Stimulated activated CD4-positive, alpha-beta T cell treated with anti-CD3 and anti-CD28 coated beads, Interleukin-12 subunit alpha, Interleukin-12 subunit beta, amount 100 ng/mL, for 48 hours (primary cell): ENCODE measurements at places on chromosomes 11 and 22.

GRCh38 chr11:75513250-75513649 lies 12.5 kb downstream of the GDPD5 start:
- DNase-seq, result no peak

DNA sequence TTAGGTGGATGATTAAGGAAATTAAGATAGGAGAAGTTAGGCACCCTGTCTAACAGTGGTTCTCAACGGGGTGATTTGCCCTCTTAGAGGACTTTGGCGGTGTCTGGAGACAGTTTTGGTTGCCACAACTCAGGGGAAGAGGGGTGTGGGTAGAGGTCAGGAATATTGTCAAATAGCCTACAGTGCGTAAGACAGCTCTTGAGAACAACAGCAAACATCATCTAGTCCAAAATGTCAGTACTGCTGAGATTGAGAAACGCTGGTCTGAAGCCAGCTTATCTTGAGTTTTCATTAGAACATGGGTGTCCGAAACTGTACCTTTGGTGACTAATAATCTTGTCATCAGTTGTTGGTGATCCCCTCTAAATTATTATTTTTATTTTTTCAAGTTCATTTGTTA lies 38.4 kb downstream of the CECR2 start:
- no peak for DNase-seq

DNA sequence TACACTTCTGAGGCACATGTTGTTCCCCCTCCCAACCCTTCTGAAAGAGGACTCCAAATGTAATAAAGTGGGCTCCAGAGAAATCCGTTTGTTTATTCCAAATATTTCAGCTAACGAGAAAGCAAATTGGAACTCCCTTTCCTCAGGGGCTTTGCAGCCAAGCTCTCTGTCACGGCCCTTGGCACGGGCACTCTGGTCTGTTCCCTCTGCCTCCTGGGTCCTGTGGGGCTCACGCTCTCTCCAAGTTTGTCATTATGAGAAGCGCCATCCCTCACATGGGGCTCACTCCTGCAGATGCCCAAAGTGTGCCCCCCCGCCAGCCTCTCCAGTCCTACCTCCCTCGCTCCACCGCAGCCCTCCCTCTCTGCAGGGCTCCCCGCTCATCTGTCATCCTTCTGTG lies 125.4 kb upstream of the POU2AF2 start:
- no peak for DNase-seq

DNA sequence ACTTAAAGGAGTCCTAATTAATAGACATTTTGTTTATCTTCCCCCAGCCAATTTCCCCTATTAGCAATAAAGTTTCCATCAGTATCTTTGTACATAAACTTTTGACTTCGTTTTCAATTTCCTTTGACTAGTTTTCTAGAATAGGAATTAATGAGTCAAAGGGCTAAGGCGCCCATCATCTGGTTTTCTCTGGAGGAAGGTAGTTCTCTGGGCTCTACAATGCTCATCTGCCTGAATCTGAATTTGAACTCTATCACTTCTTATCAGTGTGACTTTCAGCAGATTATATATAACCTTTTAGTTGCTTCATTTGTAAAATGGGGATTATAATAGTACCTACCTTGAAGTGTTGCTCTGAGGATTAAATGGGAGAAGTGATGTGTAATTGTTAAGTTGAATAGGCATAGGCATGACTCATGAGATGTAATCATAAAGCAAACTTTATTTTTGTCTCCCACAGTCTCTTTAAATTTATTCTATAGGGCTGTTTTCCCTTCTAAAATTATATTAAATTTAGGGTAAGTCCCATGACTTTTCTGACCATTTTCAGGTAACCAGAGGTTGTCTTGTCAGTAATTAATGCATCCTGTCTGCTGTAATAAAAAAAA lies 5.8 kb upstream of the TUB start:
- no peak for DNase-seq

- no peak for DNase-seq
Observed at GRCh38 chr11:77346906-77347603, 45.6 kb upstream of the GDPD4 start.

DNA sequence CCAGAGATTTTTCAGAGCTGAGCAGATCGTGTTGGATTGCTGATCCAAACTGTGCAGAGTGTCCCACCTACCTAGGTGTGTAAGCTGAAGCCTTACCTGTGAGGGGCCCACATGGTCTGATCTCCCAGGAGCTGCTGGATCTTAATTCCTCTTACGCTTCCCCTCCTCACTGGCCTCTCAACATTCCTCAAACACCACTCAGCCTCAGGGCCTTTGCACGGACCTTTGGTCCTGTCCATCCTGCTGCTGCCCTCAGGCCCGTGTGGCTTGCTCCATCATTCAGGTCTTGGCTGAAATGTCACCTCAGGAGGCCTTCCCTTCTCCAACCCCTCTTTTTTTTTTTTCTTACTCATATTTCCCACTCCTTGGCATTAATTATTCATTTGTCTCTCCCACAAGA lies 21.1 kb upstream of the RAB1B start:
- DNase-seq, result no peak

- DNase-seq, result no peak
Observed at GRCh38 chr11:78542007-78542406, 32.7 kb downstream of the NARS2 start.

GRCh38 chr11:69381681-69382130 lies 87.8 kb downstream of the MYEOV start:
- no peak for DNase-seq

GRCh38 chr11:36365907-36366306 lies 69.8 kb downstream of the PRR5L start:
- DNase-seq, result no peak

DNA sequence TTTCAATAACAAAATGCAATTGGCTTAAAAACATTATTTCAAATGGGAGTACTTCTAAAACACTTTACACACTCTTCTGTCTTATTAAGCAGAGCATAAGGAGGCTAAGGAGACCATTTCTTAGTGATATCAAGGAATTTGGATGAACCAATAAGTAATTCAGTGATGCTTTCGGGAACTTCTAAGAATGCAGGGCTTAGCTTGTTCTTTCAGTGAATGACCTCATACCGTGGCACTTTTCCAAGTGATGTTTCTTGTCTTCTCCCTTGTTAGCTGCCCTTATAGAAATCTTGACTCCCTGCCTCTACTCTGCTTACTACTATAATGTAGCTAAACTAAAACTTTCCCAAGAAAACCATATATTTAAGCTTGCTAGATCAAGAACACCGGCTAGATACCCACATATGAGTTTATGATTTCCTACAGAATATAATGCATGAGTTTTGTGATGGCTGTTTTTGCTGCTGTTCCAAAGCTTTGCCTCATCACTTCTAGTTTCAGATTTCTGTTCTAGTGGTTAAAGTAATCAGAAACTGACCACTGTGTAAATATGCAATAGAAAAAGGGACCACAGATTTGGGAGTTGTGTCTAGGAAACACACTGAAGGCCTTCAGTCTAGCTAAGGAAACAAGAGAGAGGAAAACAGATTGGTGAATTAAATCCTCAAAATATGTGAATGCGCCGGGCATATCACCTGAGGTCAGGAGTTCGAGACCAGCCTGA lies 37.5 kb upstream of the STK33 start:
- no peak for DNase-seq
